Suppressor macrophage treated with lipopolysaccharide for 4 hours (primary cell): ENCODE measurements at places on chromosomes 16 and 17.

DNA sequence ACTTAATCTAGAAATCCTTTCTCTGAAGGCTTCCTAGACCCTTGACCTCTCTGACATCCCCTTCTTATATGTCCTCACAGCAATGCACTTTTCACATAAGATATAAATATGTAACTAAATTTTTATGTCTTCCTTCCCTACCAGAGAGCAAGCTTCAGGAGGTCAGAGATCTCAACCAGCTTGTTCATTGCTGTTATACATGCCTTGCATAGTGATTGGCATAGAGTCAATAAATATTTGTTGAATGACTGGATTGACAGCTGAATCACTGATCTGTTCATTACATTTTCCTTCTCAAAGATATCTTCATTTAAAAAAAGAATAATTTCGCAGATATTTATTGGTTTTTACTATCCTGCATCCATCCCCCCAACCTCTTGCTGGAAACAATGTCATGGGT, 29.5 kb downstream of the HYDIN start:
- DNase-seq = no peak

GRCh38 chr16:17776888-17777287, 306.1 kb upstream of the XYLT1 start:
- no peak for DNase-seq

DNA sequence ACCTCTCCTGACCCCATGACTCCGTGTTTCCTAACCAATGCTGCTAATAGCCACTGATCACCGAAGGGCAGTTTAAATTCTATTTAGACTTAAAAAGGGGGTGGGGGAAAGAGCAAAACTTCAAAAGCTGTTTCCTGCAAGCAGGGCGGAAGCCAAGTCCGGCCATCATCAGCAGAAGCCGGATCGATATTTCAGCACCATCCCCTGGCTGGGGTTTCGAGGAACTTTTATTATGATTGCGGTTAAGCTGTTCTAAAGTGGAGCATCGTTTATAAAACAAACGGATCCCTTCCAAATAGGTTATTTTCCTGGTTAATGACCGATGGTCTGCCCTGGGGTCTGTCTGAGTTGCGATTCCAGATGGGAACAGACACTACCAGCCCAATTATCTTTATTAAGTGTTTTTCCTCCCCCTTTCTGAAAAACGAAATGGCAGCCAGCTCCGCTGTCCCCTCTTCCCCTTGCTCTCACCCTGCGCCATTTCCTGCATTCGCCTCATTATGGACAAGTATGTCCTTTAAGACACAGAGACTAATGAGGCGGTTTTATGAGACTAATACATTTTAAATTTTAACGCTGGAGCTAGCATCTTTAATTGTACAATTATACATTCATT, 76.1 kb upstream of the IRX3 start:
- no peak for DNase-seq

DNA sequence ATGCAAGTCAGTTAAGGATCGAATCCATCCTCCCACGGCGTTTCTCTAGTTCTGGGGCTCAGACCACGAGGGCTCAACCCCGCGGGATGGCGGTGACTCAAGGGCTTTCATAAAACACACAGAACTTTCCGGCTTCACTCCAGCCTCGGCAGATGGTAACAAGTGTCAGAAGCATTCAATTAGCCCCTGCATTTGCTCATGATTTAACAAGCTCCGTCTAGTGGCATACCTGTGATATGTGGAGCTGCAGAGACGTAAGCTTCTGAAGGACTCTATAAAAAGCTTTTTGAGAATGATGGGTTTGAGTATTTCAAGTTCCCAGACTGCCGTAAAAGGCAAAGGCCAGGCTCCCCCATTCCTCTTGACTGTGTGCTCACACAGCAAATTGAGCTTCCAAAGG, 91.3 kb upstream of the SEC14L1 start:
- DNase-seq = no peak

DNA sequence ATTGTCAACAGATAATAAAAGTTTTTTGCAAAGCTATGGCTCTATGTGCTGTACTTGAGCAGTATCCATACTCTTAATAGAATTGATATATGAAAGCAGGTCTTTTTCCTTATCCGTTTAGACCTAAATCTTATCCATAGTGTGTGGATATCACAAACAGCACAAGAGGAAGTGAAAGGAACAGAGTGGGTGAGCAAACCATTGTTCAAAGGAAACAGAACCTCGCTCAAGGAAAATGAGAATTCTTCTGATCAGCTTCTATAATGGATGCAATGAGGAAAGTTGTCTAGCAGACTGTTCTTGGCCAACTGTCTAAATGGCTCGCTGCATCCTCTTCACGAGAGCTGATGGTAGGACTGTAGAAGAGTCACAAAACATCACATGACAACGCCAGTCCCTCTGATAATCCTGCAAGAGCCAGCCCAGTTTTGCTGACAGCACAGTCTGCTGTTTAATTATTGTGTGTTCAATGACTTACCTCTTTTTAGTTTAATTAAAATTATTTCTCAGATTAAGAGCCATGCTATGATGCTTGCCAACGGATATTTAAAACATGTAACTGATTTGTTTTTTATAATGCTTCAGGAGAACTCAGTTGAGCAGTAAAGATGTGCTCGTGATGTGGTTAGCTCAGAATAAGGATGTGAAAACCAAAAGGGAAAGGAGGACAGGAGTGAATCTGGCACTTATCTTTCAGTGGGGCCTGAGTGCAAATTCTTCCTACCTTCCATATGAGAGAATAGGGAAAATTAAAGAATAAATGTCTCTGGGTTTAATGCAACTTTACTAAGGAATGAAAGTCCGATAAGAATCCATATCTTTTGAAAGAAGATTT, 38.5 kb downstream of the WWOX start:
- DNase-seq = peak; percentile 17

- peak; percentile 9 for DNase-seq
Observed at GRCh38 chr16:19757762-19758595, 39.9 kb downstream of the IQCK start.

- DNase-seq = no peak
Observed at GRCh38 chr17:28211811-28212210, 107.2 kb upstream of the TMEM97 start.

GRCh38 chr16:51133183-51133582, 17.9 kb downstream of the SALL1 start:
- DNase-seq = no peak

DNA sequence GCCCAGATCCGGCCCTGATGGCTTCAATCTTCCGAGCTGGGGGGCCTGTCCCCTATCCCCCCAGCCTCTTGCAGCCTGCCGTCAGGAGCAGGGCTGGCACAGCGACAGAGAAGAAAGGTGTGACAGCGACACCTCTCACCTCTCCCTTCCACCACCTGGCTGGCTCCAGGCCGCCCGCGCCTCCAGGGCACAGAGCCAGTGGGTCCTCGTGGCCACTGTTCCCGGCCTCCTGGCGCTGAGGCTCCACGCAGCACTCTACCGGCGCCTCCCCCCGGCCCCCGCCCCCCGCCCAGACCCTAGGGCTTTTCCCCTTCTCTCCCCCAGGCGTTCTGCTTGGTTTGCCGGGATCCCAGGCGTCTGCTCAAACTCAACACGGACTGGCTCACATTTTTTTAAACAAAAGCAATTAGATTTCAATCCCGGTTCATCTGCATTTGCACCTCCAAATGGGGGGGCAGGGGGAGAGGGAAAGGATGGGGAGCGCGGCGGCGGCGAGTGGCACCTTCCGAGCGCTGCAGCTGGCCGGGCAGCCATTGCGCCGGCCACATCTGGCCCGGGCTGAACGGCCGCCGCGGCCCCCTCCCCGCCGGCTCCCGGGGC, 12.8 kb upstream of the CBX8 start:
- DNase-seq = no peak

DNA sequence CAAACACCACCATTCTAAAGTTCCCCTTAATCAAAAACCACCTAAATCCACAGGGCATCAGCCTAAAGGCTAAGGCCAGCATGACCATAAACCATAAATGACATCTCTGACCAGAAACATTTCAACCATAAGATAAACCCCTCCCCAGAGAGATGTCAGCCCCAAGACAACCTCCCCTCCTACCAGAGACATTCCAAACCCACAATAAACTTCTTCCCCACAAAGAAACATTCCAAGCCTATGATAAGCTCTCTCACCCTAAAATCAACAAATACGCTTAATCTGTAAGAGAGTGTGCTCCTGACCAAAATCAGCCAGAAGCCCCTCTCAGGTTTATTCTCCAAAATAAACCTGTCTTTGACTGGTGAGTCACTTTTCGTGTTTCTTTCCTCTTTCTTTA, 54.8 kb downstream of the SLFN5 start:
- DNase-seq = no peak

DNA sequence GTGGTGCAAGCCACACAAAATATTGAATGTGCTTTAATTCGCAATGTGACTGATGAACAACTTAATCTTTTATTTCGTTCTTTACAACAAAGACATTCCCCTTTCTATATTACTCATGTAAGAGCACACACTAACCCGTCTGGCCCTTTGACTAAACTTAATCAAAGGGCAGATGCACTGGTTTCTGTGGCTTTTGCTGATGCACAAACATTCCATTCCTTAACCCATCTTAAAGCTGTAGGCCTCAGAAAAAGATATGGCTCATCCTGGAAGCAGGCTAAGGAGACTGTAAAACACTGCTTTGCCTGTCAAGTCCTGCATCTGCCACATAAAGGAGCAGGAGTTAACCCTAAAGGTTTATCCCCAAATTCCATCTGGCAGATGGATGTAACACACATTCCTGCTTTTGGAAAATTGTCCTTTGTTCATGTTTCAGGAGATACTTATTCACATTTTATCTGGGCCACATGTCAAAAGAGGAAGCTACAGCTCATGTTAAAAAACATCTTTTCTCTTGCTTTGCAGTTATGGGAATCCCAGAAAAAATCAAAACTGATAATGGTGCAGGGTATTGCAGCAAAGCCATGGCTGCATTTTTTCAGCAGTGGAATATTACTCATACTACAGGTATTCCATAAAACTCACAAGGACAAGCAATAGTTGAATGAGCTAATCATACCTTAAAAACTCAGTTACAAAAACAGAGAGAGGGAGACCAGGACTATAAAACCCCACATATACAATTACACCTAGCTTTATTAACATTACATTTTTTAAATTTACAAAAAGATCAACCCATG, 137.2 kb downstream of the AHSP start:
- no peak for DNase-seq

- no peak for DNase-seq
Observed at GRCh38 chr16:50263940-50264929, 2.1 kb upstream of the ADCY7 start.

DNA sequence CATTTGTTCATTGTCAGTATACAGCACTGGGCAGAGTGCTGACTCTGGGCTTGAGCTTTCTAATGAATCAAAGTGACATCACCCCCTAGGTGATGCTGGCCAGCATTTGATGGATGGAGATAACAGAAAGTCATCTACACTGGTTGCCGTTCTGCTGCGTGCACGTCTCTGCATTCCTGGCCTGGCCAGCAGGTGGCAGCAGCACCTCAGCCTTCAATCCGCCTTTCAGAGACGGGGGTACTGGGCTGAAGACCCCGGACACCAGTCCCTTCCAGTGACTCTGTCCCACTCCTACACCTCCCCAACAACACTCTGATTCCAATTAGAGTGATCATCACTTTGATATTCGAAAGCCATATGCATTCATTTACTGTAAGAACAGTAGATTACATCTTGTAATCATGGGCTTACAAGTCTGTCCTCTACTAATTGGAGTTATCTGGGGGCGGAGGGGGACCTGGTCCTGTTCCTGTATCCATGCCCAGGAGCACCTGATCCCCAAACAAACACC, 6.0 kb downstream of the CPSF4L start:
- peak; percentile 44 for DNase-seq

DNA sequence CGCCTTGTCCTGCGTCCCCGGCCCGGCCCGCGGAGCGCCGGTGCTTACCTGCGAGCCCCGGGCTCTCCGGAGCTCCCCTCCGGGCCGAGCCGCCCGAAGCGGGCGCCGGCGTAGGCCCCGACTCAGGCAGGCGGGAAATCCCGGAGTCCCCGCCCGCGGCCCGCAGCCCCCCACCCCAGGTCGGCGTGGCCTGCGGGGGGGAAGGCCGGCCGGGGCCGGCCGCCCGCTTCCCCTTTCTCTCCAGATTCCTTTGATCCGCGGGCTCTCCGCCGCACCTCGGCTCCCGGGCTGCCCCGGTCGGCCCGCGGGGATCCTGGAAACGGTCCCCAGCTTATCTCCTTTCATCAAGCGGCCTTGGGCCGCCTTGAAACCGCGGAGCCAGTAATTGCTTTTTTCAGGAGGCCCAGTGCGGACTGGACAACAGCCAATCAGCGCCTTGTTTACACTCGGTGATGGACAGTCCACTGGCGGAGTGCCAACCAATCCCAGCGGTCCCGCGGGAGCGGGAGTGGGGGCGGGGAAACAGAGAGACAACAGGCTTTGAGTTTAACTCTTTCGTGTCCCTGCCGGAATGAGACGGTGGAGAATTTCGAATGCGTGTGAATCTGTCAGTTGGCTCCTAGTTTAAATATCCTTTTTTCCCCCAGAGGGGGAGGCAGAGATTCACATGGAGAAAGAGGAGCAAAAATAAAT, 1.4 kb upstream of the BAHCC1 start:
- peak; percentile 100 for DNase-seq

GRCh38 chr16:67039260-67040020, 10.5 kb downstream of the CBFB start:
- DNase-seq = no peak

- no peak for DNase-seq
Observed at GRCh38 chr17:1100382-1100781, 79.4 kb downstream of the ABR start.

- no peak for DNase-seq
Observed at GRCh38 chr16:17440131-17440530, 30.6 kb downstream of the XYLT1 start.

DNA sequence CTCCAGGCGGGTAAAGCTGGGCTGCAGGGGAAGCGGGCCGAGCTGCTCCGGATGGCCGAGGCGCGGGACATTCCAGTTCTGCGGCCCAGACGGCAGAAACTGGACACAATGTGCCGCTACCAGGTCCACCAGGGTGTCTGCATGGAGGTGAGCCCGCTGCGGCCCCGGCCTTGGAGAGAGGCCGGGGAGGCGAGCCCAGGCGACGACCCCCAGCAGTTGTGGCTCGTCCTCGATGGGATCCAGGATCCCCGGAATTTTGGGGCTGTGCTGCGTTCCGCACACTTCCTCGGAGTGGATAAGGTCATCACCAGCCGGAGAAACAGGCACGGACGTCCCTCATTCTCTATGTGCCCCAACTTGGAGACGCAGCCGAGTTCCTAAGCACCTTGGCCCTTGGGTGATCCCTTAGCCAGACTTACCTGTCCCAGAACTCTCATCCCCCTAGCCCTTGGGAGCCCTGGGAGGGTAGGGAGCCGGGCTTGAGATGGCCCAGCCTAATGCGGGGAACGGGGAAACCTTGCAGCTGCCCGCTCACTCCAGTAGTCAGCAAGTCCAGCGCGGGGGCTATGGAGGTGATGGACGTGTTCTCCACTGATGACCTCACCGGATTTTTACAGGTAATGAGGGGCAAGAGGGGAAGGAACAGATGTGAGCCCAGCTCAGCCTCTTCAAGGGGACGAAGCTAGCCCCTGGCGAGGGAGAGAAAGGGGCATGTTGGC, 806 bp downstream of the MRM1 start:
- no peak for DNase-seq
